ENCODE measurements at places on chromosomes 7 and 10.

- DNase-seq: no peak
These were observed 68.7 kb downstream of the ST7 start for GRCh38 chr7:117021986-117022385.

GRCh38 chr7:51062222-51062987 lies 254.2 kb downstream of the COBL start:
- DNase-seq: no peak

- DNase-seq: no peak
These were observed 22.1 kb downstream of the RELN start for GRCh38 chr7:103967401-103967800.

GRCh38 chr7:1811850-1812508 lies 141.9 kb downstream of the ELFN1 start:
- no peak for DNase-seq

GRCh38 chr7:122303531-122304318 lies 825 bp downstream of the FEZF1 start:
- DNase-seq: no peak

- DNase-seq: no peak
These were observed 685.9 kb downstream of the SDK1 start for GRCh38 chr7:3986927-3987326.

- DNase-seq: no peak
These were observed 19.5 kb upstream of the RHEB start for GRCh38 chr7:151539088-151539671.

GRCh38 chr10:80530251-80530650 lies 7.5 kb upstream of the SH2D4B start:
- DNase-seq: no peak

DNA sequence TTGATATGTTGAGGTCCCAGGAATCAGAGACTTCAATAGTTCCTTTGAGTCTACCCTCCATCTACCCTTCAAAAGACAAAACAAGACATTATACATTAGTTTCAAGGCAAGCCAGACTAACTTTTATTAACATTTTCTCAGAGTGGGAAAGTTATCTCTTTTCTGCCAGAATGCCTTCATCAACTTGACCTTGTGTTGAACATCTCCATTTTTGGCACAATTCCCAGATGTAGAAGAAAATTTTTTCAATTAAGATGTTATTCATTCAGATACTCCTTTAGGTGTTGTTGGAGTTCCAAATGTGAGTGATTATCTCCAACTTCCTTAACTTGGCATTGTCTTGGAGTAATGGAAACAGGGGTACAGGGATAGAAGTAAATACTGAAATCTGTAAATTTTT lies 59.1 kb downstream of the NRF1 start:
- DNase-seq: no peak

- DNase-seq: no peak
These were observed 563.3 kb upstream of the POM121L12 start for GRCh38 chr7:52472006-52472620.

DNA sequence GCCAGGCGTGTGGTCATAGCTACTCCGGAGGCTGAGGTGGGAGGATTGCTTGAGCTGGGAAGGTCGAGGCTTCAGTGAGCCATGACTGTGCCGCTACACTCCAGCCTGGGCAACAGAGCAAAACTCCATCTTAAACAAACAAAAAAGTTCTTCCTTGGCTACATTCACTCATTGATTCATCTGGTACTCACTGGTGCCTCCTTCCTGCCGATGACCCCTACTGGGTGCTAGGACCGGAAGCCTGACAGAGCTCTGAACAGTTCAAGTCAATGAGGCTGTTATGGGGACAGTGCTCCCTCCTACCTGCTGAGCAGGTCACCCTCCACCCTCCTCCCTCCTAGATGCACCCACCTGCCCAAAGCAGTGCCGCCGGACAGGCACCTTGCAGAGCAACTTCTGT lies 4.9 kb downstream of the PCOLCE start:
- no peak for DNase-seq

DNA sequence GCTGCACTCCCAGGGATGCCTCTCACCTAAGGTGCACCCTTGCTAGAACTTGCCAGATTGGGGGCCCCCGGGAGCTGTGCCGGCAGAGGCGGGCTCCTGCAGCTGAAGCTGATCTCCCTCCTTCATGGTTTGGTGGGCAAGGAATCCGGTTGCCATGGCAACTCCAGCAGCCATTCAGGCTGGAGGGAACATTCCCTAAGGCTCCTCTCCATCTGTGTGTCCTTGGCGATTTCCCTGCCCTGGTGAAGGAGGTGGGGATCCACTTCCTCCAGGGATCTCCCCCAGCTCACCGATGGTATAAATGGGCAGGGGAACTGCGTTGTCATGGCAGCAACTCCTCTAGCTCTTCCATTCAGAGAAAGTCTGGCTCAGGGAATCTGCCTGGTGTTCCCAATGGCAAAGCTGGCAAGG lies 49.6 kb upstream of the GPR158 start:
- DNase-seq: no peak

GRCh38 chr7:151877911-151878835 lies 1.3 kb upstream of the PRKAG2 start:
- no peak for DNase-seq

GRCh38 chr10:132970641-132971438 lies 28.5 kb upstream of the CFAP46 start:
- no peak for DNase-seq

DNA sequence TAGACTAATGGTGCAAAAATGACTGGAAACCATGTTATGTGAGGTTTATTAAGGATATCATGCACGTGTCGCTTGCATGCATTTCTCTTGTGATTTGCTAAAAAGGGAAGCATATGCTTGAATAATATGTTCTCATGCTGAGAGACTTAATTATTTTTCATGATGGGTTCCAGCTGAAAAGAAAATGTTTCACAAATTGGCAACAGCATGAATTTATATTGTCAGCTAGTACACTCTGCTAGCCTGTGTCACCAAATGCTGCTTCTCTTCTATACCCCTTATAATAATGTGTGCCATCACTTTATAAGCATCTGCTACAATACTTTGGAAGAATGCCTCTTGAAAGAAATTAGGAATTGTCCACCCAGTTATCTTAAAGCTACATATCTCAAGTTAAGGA lies 63.0 kb downstream of the GNAI1 start:
- no peak for DNase-seq

GRCh38 chr10:97371696-97372095 lies 29.4 kb downstream of the RRP12 start:
- no peak for DNase-seq

DNA sequence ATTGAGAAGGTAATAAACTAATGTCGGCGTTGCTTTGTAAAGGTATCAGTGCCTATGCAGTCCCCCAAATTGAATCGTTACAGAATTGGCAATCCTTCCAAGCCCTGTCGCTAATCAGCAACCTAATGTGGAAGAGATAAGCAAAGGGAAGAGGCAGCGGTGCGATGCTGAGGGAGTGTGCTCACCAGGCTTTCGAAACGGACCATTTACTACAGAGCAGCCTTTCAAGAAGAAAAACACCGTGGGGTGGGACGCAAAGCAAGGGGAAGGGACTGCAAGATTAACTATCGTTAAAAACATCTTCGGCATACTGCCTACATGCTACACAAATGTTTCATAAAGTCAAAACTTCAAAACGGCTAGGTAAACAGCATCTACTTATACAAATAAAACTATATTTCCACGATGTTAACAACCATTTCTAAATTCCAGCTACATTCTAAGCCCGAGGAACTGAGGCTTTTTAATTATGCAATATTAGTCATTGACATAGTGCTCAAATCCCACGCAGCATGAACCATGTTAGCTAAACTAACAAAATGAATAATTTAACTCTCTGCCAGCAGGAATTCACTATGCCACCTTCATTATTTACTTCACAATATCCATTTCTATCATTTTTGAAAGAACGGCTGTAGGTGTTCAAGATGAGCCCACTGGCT lies 85.2 kb downstream of the CHCHD3 start:
- DNase-seq: no peak

GRCh38 chr7:16345979-16346958 lies 75.1 kb downstream of the CRPPA start:
- DNase-seq: no peak

GRCh38 chr10:59096631-59097030 lies 79.8 kb upstream of the PHYHIPL start:
- no peak for DNase-seq

DNA sequence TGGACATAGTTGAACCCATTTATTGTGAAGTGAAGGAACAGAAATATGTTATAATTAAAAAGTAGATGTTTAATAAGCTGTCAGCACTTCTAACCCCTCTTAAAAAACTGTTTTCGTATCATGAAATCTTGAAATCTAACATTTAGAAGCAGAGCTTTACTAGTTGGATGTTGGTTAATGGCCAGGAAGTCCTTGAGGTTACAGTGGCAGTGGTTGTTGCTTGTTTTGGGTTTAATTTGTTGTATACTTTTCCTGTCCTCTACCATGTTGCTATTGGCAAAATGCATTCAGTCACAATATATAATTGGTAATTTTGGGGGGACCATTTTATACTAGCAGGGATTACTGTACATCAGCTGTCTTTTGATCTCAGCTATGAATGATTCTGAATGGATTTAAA lies 60.7 kb downstream of the EXOC4 start:
- no peak for DNase-seq
